ENCODE measurements at places on chromosomes 6 and 20.

GRCh38 chr6:26550250-26550993 is 12.3 kb downstream of the HMGN4 start:
- DNase-seq: no peak

- DNase-seq: no peak
These were observed 211.7 kb upstream of the PRND start for GRCh38 chr20:4509825-4510522.

- no peak for DNase-seq
These were observed 7.1 kb downstream of the UQCC2 start for GRCh38 chr6:33704215-33705066.

- no peak for DNase-seq
These were observed 52.4 kb downstream of the ATP9A start for GRCh38 chr20:51715856-51716185.

- no peak for DNase-seq
These were observed 331.8 kb upstream of the BTBD3 start for GRCh38 chr20:11585752-11586352.

DNA sequence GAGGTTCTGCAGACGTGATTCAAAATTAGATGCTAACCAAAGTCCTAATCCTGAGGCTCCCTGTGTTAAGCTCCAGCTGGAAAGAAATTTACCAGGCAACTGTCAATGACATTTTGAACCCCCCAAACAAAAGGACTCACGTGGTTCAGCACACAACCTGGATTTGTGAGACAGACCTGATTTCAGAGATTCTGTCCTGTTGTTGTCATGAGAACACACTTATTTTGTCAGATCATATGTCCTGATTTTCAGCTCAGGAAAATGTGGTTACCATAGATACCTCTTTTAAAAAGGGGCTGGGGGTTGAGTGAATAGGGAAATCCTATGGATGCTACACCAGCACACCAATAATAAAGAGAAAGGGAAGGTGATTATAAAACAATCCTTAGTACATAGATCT is 61.6 kb downstream of the MTFR2 start:
- DNase-seq: no peak

DNA sequence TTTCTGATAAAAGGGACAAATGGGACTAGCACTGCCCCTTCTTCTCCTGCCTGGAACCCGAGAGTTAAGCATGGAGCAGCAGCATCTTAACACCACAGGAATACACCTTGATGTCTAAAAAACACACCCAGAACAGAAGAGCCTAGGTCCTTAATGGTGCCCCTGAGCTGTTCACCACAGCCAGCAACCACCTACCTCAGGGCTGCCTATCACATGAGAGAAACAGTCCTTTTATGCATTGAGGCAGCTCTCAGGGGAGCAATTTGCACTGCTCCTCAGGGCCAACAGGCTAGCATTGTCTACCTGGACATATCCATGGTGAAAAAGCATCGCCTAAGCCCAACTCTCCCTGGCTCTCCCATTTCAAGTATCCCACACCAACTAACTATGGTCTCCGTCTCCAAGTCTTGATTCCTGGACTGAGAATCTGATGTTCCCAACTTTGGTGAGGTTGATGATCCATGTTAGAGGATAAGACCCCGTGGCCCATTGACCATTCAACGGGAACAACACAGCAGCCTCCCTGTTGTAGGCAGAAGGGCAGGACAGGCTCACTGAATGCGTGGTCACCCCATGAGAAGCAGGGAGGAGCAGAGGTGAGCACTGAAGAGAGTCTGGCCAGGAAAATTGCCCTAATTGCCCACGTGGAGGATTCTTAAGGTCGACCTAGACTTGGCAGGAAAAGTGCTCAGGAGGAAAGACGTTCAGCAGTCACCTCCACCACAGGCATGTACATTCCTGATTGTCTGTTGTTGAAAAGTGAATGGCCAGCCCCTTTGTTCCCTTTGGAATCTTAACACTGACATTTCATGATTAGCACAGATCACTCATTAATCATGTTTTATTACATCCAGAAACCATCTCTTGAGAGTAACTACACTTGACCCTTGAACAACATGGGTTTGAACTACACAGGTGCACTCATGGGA is 4.2 kb upstream of the APMAP start:
- no peak for DNase-seq

GRCh38 chr6:26089272-26089671 is 2.0 kb downstream of the HFE start:
- DNase-seq: no peak

DNA sequence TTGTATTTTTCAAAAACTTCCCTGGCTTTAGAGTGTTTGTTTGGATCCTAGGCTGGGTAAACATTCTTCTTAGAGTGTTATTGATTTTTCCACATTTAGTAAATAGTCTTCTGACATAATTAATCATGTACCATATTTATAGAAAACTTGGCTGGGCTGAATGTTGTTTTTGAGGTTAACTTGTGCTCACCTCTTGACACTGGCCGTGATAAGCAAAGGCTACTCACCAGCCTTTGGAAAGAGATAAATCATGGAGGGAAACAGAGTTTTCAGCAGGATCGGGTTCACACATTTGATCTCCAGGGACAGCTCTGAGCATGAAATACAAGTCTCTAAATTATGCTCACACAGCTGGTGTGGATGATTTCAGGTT is 6.2 kb upstream of the CD93 start:
- DNase-seq: no peak

GRCh38 chr6:29631209-29631810 is 1.7 kb downstream of the GABBR1 start:
- no peak for DNase-seq

DNA sequence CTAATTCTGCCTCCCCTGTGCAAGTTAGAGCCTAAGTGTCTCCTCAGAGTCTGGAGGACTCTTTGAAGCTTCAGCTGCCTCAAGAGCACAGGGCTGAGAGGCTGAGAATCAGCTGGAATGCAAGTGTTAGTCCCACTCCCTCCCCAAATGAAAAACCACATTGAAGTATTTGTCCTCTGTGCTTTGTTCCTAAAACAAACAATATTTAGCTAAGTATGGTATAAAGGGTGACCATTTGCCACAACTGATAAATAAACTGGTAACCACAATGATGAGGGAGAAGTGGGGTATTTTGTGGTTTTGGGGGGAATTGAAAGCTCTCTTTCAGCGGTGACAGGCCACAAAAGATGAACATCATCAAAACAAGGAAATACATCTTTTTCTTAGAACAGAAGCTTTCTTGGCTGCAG is 91.7 kb upstream of the HDDC2 start:
- no peak for DNase-seq

DNA sequence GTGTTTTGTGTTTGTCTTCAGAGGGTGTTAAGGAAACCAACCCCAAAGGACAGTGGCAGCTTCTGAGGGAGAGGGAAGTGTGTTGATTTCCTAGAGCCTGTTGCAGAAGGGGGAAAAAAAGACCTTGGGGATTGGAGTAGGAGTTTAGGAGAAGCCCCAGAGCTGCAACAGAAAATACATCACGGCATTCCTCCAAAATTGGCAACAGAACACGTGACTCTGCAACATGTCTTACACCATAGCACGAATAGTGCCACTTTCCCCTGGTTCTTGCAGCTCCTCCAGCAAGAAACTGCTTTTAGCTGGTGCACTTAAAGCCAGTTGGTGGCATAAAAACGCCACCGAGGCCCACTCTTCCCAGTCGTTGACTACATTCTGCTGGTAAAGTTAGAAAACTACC is 473.0 kb downstream of the CD83 start:
- no peak for DNase-seq

GRCh38 chr20:45833030-45833882 is at the start of gene SNX21:
TSS of gene SNX21 (plus strand) at chr20:45833799. CDS start at chr20:45833920, 121 bp downstream.
- peak; percentile 88 for DNase-seq

DNA sequence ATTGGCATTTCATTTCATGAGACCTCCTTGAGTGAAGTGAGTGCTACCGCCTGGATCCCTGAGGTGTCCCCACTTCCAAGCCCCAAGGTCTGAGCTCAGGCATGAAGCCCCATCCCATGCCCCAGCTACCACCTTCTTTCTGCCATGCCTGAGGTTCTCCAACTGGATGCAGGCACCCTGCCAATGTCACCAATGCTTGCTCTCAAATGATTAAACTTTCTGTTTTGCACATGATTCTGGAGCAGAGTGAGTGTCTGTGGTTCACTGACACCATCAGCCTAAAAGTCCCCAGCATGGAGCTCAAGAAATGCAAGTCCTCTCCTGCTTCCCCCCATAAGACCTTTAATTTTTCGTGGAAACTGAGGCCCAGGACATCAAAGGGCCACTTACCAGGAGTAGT is 43.7 kb upstream of the BPIFA2 start:
- no peak for DNase-seq

- no peak for DNase-seq
These were observed 28.8 kb downstream of the LAMP5 start for GRCh38 chr20:9543214-9543613.

DNA sequence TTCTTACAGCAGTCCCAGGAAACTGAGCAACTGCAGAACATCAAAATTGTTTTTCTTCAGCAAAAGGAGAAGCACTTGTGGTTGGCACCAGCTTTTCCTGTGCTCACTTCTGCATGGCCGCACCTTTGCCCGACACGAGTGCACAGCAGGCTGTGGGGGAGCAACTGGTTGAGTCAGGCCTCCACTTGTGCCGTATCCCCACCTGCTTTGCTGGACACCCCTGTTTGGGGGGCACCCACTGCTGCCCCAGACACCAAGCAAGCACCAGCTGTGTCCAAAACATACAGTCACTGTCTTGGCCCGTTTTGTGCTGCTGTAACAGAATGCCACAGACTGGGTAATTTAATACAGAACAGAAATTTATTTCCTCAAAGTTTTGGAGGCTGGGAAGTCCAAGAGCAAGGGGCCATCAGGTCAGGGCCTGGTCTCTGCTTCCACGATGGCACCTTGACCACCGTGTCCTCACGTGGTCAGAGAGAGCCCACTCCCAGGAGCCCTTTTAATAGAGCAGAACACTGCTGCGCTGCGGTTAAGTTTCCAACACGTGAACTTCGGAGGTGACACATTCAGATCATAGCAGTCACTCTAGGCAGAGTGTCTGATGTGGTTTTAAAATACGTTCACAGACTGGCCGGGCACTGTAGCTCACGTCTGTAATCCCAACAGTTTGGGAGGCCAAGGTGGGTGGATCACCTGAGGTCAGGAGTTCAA is 8.7 kb upstream of the GMEB2 start:
- no peak for DNase-seq

- DNase-seq: peak; percentile 16
These were observed 2.1 kb downstream of the PTPRT start for GRCh38 chr20:43187476-43188233.

GRCh38 chr6:90131614-90132423 is 164.8 kb downstream of the BACH2 start:
- peak; percentile 69 for DNase-seq

DNA sequence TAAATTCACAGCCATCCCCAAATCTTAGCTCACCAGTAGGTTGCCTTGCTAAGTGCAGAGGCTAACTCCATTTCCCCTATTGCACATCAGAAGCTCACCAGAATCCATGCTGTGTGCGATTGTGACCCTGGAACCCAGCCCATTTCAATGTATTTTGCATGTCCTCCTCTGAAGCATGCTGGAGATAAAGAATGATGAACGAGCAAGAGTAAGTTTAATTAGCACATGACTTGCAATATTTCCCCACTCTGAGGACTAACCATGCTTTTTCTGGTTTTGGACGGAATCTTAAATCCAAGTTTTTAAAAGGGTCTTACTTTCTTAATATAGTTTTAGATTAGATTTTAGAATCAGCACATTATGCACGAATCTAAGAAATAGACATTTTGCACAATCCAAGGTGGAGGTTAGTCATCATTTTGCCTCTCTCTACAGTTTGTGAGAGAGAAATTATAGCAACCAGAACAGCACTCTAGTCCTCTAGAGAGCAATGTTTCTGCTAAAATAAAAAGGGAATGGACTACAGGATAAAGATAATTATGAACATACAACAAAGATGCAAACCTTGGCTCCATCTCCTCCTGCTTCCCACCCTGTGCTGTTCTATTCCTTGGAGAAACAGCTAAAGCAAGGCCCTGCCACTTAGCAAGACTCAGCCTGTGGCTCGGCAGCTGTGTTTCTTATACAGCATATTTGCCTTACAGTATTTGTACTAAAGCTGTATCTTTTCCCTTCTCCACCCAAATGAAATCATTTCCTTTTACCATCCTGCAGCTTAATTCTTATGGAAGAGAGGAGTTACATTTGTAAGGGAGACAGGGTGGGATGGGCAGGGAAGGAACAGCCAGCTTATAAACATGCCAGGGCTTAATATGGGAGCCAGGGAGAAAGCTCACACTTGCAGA is 24.9 kb upstream of the LAMA4 start:
- DNase-seq: no peak

GRCh38 chr6:165013701-165014100 is 295.7 kb downstream of the C6orf118 start:
- no peak for DNase-seq

DNA sequence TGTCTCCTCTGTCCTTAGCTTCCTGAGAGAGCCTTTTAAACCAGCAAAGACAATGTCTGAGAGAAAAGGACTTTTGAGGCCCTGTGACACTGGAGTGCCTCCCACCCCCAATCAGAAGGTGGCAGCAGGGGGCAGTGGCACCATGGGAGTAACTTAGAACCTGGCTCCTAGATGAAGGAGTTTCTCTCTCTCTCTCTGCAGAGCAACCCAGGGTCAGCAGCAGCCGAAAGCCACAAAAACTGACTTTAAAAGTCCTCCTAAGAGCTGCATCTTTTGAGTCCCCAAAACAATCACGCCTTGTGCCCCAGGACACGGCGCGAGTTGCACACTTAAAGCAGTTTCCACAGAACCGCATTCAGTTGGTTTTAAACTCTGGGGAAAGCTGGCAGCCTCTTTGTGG is 5.3 kb upstream of the TCP11 start:
- DNase-seq: no peak

DNA sequence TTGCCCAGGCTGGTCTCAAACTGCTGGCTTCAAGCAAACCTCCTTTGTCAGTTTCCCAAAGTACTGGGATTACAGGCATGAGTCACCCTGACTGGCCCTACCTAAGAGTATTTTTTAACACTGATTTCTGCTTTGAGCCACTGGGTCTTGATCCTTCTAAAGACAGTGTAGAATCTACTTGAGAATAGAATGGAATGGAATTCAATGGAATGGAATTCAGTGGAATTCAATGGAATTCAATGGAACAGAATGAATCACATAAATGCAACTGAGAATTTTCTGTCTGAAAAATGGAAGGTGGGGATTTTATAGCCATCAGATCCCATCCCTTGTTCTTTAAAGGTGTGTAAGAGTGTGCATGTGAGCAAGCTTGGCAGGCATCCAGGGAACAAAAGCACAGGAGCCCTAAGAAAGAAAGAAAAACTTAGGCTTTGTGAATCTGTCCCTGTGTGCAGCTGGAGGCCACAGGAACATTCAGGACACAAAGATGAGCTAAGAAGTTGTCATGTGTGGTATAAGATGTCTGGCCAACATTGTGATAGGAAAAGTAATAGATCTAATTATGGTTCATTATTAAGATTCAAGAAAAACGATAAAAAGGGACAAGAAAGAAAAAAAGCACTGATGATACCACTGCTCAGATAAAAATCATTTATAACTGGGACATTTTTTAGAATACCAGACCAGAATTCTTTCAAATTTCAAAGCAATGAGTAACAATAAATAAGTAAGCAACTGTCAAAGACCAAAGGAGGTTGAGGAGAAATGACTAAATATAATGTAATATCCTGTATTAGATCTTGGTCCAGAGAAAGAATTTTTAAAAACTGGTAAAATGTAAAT is 681.0 kb upstream of the GJE1 start:
- no peak for DNase-seq

Measured in fibroblast of the conjunctiva (primary cell).